GF-D8 (cell line): ENCODE measurements at places on chromosomes 5 and 9.

DNA sequence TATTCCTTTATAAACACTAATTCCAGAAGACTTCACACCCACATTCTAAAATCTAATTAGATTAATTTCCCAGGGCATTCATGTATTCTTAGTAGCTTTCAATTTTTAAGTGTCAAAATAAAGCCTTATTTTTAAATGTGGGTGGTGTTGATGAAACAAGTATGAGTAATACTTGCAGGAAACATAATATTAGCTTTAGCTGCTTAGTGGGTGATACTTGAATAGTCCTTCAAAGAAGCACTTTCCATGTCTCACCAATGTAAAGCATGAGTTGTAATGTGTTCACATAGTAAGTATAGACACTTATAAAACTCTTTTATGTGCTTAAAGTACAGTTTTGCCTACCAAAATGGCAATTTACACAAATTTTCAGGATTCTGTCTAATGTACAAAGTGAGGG, 6.9 kb downstream of the FNBP1 start:
- DNase-seq, result no peak

DNA sequence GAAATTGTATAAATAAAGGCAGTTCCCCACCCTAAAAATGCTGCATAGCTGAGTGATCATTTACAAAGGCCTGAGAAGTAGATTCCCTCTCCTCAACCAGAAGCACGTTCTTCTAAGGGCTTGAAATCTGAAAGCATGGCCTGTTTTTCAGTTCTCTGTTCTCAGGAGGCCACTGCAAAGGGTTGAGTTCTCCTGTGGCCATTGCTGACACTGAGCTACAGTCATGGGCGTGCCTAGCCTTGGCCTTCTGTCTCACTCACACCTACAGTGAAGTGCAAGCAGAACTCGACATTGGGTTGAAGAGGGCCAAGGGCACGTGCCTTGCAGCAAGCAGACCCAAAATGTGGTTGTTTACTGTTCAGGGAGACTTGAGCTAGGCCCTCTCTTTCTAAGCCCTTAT, 276.6 kb upstream of the VLDLR start:
- DNase-seq, result no peak

DNA sequence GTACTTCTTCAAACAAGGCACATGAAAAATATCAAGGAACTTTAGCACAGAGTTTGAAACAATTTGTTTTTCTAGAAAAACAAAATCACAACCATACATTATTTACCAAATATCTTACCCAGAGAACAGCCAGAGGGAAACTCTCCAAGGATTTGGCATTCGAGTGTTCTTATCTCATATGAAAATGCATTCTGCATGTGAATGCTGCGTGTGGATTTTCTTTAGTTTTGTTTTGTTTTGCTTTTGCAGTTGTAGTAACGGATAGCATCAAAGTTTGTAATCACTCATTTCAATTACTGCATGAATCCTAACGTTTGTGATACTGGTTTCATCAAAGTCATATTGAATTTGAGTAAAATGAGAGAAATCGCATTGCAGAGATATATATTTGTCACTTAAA, 28.0 kb downstream of the ADAMTSL1 start:
- no peak for DNase-seq

DNA sequence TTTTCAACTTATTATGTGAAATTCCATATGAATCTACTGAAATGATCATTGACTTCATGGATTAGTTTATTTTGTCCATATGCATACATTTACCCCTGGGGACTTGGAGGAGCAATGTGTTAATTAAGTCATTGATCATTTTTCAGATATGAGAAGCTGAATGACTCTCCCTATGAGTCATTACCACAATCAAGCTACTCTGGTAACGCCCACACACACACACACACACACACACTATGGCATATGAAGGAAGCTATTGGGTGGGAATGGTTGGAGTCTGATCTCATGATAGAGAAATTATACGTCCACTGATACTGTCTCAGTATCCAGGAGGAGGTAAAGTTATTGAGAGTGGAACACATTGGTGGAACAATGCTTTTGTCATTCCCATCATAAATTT, 528.9 kb downstream of the AGTPBP1 start:
- no peak for DNase-seq

DNA sequence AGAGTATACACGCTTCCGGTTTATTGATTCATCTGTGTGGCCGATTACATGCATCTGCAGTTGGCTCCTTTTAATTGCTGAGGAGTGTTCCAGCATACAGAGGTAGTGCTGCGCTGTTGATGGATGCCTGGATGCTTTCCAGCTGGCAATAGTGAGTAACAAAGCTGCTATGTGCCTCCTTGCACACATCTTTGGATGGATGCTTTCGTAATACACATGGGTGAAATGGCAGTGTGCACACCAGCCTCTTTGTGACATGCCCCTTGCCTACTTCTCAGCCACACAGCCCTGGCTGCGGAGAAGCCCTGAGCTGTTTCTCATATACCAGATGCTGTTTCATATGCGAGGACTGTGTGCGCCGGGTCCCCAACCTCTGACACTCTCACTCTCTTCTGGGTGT, 151.0 kb downstream of the GADD45G start:
- DNase-seq, result no peak

- peak; percentile 88 for DNase-seq
These were observed at the start of gene PRELID2 for GRCh38 chr5:145834917-145835847. PRELID2 (minus strand) TSS chr5:145835342; CDS start chr5:145835251, 91 bp downstream.

DNA sequence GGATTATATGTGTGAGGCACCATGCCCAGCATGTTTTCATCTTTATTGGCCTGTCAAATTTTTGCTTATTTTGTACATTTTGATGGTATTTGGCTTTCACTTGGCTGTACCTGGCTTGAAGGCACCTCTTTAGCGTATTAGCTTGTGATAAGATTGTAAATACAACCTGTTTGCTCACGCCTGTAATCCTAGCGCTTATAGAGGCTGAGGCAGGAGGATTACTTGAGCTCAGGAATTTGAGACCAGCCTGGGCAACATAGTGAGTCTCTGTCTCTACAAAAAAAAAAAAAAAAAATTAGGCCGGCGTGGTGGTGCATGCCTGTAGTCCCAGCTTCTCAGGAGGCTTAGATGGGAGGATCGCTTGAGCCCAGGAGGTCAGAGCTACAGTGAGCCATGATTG, 11.3 kb downstream of the SEC24A start:
- no peak for DNase-seq

GRCh38 chr9:110579034-110579861, at the start of gene SVEP1:
SVEP1 (minus strand) TSS chr9:110579741; CDS start chr9:110579543, 198 bp downstream.
- no peak for DNase-seq

- DNase-seq, result no peak
These were observed 143.2 kb downstream of the BOD1 start for GRCh38 chr5:173473288-173473687.
